H1 (cell line): ENCODE measurements at places on chromosomes 7 and 10. TPM values are rescaled to one million over a fixed set of nuclear protein-coding genes. Genes with fewer than 3 reads are reported as not detected.

ZNF467 gene
- total RNA-seq: 0.40 and 0.50 TPM in 2 replicates

DNA sequence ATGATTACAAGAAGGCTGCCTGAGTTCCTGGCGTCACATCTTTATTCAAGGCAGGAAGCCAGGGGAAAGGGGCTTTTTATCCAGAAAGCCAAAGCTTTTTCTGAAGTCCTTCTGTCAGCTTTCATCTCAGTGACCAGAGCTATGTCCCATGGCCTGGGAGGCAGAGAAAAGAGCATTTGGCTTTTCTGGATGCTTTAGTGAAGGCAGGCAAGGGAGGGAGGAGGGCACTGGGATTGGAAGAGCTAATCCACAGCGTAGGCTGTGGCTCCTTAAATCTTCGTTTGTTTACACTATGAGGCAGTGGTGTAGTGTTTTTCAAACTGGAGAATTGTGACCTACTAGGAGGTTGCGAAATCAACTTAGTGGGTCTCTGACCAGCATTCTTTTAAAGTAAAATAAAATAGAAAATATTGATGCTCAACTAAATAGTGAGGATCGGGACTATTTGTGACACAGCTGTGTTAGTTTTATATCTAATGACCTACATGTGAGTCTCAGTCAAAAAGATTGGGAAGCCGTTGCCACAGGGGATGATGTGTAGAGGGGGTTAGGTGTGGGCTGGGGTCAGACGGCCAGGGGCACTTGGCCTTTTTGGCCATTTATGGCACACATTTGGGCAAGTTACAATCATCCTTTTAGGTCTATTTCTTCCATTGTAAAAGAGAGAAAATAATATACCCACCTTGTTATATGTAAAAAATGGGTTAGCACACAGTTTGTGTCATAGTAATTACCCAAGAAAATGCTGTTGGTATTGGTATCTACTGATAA lies 14.1 kb downstream of the CRYGN start:
- no peak overlapping the region for H3K4me3 ChIP-seq
- H3K4me1 ChIP-seq: peaks cover 16% of the 10 kb centered on the region
- no peaks in the 10 kb centered on the region for H3K27me3 ChIP-seq
- DNase-seq: no peak
- H3K36me3 ChIP-seq: no peaks in the 10 kb centered on the region
- H3K27ac ChIP-seq: no peak overlapping the region

SSC4D gene
- 10.8 and 11.8 TPM in 2 replicates for total RNA-seq

DNA sequence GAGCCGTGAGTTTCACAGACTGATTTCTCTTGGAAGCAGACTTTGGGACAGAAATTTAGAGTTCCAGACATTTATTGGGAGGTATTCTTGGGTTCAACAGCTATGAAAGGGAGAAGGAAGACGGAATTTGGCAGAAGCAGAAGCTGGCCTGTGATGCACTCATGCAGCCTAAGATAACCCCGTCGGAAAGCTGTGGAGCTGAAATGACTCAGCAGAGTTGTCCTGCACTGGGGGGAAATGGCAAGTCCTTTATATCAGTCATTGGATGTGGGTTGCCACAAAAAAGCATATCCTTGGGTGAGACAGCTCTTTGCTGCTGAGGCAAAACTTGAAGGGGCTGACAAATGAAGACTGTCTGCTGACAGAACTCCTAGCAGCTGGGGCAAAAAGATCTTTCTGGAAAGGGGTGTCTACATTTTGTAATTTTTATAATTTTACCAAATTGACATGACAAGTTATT lies 11.5 kb upstream of the MICU1 start:
- H3K36me3 ChIP-seq: no peaks in the 10 kb centered on the region
- no peak for DNase-seq
- no peaks in the 10 kb centered on the region for H3K4me1 ChIP-seq
- no peak overlapping the region for H3K27ac ChIP-seq

GRCh38 chr10:86217371-86218080 lies 149.1 kb downstream of the GRID1 start:
- H3K36me3 ChIP-seq: no peaks in the 10 kb centered on the region
- H3K27ac ChIP-seq: no peak overlapping the region
- no peaks in the 10 kb centered on the region for H3K4me1 ChIP-seq

PRRT4 gene
- total RNA-seq: 0.34 and 0.69 TPM in 2 replicates

GRCh38 chr7:155709453-155709852 lies 65.0 kb downstream of the RBM33 start:
- no peaks in the 10 kb centered on the region; the same call in 1 of the 2 replicates for H3K4me1 ChIP-seq
- H3K27me3 ChIP-seq: no peaks in the 10 kb centered on the region
- DNase-seq: no peak
- no peak overlapping the region for H3K4me3 ChIP-seq
- no peak overlapping the region for H3K27ac ChIP-seq

DNA sequence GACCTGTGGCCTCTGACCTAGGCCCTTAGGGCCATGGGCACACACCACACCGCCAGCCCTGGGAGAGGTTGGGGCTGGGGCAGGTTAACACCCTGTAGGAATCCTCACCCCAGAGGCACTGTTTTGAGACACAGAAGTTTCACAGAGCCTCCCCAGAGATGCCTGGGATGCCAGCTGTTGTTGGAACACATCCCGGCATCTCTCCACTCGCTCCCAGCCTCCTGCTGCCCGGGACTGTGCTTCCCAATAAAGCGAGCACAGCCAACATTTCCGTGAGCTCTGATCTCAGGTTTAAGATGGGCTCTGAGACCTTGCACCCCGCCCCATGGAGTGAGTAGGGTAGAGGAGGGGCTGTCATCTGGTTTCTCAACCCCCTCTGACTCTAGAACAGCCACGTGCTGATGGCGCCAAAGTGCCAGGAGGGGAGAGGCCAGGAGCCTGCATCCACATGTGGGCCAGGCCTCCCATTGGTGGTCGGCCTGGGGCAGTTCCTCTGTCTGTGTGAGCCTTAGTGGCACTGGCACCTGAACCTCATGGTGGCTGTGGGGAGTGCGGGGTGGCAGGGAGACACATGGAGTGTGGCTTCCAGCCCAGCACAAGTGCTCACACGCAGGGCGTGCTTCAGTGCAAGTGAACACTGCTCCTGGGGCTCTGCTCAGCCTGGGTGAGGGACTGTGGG lies 54.7 kb downstream of the RASGEF1A start:
- H3K27ac ChIP-seq: no peak overlapping the region
- H3K4me3 ChIP-seq: no peak overlapping the region
- no peaks in the 10 kb centered on the region for H3K36me3 ChIP-seq

- no peaks in the 10 kb centered on the region for H3K36me3 ChIP-seq
- H3K4me1 ChIP-seq: no peaks in the 10 kb centered on the region
- peaks cover 8% of the 10 kb centered on the region for H3K27me3 ChIP-seq
- H3K4me3 ChIP-seq: no peak overlapping the region
- H3K27ac ChIP-seq: no peak overlapping the region
- DNase-seq: no peak
Measured at GRCh38 chr10:79249186-79250121, 97.8 kb upstream of the PPIF start.

- no peaks in the 10 kb centered on the region for H3K36me3 ChIP-seq
- H3K27ac ChIP-seq: no peak overlapping the region
- H3K4me3 ChIP-seq: no peak overlapping the region
- DNase-seq: no peak
Measured at GRCh38 chr7:140623980-140624379, 16.6 kb downstream of the DENND2A start.

DNA sequence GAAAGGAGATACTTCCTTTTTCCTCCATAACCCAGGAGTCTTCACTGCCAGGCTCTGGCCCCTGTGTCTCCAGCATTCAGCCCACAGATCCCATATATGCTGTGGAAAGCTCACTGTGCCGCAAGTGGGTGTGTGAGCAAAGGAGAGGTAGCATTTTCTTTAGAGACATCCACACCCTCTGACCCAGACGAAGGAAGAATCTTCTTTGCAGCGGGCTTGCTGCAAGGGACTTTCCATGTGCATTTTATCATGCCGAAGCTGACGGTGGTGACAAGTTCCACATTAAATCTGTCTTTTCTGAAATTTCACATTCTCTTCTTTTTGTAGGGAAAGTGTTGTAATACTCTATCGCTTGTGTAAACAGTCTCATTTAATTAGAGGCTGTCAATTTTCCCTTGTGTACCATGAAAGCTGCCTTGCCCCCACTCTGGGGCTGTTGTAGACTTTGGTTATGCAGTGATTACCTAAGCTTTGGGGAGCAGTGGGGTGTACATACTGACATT lies 409.5 kb downstream of the SUGCT start:
- no peak for DNase-seq
- no peaks in the 10 kb centered on the region for H3K27me3 ChIP-seq
- no peaks in the 10 kb centered on the region for H3K4me1 ChIP-seq
- H3K4me3 ChIP-seq: no peak overlapping the region
- H3K27ac ChIP-seq: no peak overlapping the region
- no peaks in the 10 kb centered on the region for H3K36me3 ChIP-seq

GRCh38 chr7:56291-56913 lies 136.0 kb upstream of the FAM20C start:
- H3K36me3 ChIP-seq: no peaks in the 10 kb centered on the region
- no peaks in the 10 kb centered on the region for H3K27me3 ChIP-seq
- peak; percentile 41 for DNase-seq
- no peak overlapping the region for H3K27ac ChIP-seq

DNA sequence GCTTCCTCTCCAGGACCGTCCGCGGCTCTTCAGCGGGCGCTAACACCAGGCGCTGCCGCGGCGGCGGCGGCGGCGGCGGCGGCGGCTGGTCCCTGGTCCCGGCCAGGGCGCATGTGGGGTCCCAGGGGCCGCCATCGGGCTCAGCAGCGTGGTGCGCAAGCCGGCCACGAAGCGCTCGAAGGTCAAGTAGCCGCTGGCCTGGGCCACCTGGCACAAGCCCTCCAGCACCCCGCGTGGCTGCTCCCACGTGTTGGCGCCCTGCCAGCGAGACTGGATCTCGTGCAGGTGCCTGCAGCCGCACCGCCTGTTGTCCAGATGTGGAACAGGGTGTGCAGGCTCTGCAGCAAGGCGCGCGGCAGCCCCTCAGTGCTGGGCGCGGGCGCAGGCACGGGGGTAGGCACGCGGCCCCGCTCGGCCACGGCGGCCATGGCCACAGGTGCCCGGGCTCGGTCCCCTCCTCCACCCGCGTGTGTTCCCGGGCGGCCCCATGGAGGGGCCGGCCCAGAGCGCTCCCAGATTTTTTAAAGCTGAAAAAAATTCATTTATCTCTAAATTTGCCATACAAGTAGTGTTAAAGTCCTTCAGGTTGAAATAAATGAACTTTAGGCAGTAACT lies 884.2 kb upstream of the ZNF722 start:
- DNase-seq: no peak
- no peak overlapping the region for H3K4me3 ChIP-seq
- H3K36me3 ChIP-seq: no peaks in the 10 kb centered on the region
- H3K27me3 ChIP-seq: no peaks in the 10 kb centered on the region

DNA sequence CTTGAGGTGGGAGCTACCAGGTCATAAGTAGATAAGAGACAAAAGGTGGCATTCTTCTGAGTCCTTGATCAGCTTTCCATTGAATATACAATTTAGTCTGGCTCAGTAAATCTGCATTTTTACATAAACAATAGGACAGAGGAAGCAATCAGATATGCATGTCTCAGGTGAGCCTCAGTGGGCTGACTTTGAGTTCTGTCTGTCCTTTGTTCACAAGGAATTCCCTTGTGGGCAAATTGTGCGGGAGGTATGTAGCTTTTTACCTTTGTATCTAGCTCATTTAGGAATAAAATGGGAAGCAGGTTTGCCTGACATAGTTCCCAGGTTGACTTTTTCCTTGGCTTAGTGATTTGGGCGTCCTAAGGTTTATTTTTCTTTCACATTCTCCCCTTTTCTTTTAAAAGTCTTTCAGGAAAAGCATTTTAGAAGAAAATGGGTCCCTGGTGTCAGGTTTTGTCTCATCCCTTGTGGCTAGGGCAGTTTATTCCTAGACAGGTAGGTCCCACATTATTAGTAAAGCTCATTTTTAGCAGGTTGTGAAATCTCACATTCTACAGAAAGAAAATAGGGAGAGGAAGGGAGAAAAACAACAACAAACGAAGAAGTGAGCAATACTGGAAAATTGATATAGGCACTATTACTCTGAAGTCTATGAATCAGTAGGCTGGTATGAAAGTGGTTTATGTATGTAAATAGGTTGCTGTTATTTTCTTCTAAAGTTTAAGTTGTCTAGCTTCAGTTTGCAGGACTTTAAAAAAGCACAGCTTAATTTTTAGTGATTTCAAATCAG lies 16.5 kb downstream of the SPAM1 start:
- H3K27ac ChIP-seq: no peak overlapping the region
- H3K4me3 ChIP-seq: no peak overlapping the region
- no peaks in the 10 kb centered on the region for H3K27me3 ChIP-seq
- no peak for DNase-seq

CRTAC1 gene
- total RNA-seq: 0.91 and 1.1 TPM in 2 replicates

- H3K36me3 ChIP-seq: peaks cover 13% of the 10 kb centered on the region
- no peak for DNase-seq
- H3K27me3 ChIP-seq: no peaks in the 10 kb centered on the region
Measured at GRCh38 chr10:7199152-7199760, 211.6 kb downstream of the SFMBT2 start.

GRCh38 chr10:32190890-32191491 lies 134.8 kb upstream of the KIF5B start:
- H3K36me3 ChIP-seq: no peaks in the 10 kb centered on the region
- no peak overlapping the region for H3K27ac ChIP-seq
- H3K27me3 ChIP-seq: no peaks in the 10 kb centered on the region

DNA sequence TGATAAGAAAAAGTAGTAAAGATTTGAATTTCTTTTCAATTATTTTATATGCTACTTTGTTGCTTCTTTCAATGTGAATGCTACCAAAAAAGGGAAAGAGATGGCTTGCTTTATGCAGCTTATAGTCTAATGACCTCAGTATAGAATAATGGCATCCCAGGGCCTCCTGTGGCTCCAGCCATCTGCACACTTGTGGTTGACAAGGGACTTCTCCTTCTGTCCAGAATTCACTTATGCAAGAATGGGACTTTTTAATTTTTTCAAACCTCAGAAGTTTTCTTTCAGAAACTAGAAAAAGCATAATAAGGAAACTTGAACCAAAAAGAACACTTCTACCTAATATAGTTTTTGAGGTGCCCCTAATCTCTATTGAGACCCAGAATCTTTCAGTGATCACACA lies 310.9 kb downstream of the CTNNA3 start:
- no peak for DNase-seq
- no peaks in the 10 kb centered on the region for H3K36me3 ChIP-seq
- no peaks in the 10 kb centered on the region; the same call in 1 of the 2 replicates for H3K4me1 ChIP-seq

- H3K27ac ChIP-seq: no peak overlapping the region
- H3K4me1 ChIP-seq: peaks cover 15% of the 10 kb centered on the region; the same call in 1 of the 2 replicates
- H3K4me3 ChIP-seq: no peak overlapping the region
- H3K36me3 ChIP-seq: no peaks in the 10 kb centered on the region
Measured at GRCh38 chr10:87656431-87657072, 3.1 kb upstream of the PAPSS2 start.

- no peaks in the 10 kb centered on the region for H3K36me3 ChIP-seq
- peaks cover 9% of the 10 kb centered on the region for H3K4me1 ChIP-seq
- no peaks in the 10 kb centered on the region for H3K27me3 ChIP-seq
- no peak overlapping the region for H3K4me3 ChIP-seq
- peak; percentile 9 for DNase-seq
- no peak overlapping the region for H3K27ac ChIP-seq
Measured at GRCh38 chr10:116053910-116054309, 219.1 kb downstream of the GFRA1 start.

DUS4L gene
- total RNA-seq: 11.1 and 11.5 TPM in 2 replicates

GRCh38 chr10:34081948-34082347 lies 733.1 kb downstream of the PARD3 start:
- H3K4me3 ChIP-seq: no peak overlapping the region
- DNase-seq: no peak
- no peaks in the 10 kb centered on the region for H3K4me1 ChIP-seq

- H3K27me3 ChIP-seq: no peaks in the 10 kb centered on the region
- no peaks in the 10 kb centered on the region for H3K4me1 ChIP-seq
- H3K4me3 ChIP-seq: no peak overlapping the region
Measured at GRCh38 chr7:142405122-142405765, 147.4 kb upstream of the PRSS58 start.

GRCh38 chr10:103180491-103180890 lies 12.6 kb downstream of the NT5C2 start:
- H3K4me1 ChIP-seq: peaks cover 3% of the 10 kb centered on the region; the same call in 1 of the 2 replicates
- 0 out of 2 replicates have a peak, but pooled peaks cover 2% of the 10 kb centered on the region for H3K36me3 ChIP-seq
- H3K4me3 ChIP-seq: no peak overlapping the region

ARMH3 gene
- 16.1 and 18.3 TPM in 2 replicates for total RNA-seq
